ENCODE measurements at places on chromosomes 16 and 17. TPM values are rescaled to one million over a fixed set of nuclear protein-coding genes. Genes with fewer than 3 reads are reported as not detected.

DNA sequence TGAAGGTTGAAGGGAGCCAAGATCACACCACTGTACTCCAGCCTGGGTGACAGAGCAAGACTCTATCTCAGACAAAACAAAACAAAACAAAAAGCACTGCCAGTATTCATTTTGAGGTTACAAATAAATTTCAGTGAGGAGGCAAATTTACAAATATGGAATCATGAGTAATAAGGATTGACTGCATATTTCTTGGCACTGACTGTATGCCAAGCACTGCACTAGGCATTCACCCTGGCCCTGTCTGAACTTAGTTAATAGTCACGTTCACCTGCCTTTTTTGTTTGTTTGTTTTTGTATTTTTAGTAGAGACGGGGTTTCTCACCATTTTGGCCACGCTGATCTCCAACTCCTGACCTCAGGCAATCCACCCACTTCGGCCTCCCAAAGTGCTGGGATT is 5.1 kb downstream of the LDAF1 start:
- DNase-seq: no peak

GRCh38 chr17:79947351-79948031 is 88.2 kb downstream of the TBC1D16 start:
- DNase-seq: no peak

- DNase-seq: no peak
These were observed 45.6 kb downstream of the TMC6 start for GRCh38 chr17:78082988-78083387.

DNA sequence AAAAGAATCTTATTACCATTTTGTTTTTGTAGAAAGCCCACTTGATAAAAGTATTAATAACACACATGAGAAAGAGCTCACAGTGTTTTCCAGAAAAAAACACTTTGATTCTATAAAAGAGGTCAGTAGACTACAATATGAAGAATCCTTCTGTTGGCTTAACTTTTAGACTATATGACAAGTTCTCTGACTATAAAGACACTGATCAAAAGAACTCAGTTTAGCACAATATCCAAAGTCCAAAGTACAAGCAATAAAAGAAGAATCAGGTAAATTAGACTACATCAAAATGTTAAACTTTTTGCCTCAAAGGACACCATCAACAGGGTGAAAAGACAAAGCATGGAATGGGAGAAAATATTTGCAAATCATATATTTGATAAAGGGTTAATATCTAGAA is 11.2 kb upstream of the SMG1 start:
- DNase-seq: no peak

GRCh38 chr16:19085679-19086200 is 18.3 kb downstream of the COQ7 start:
- DNase-seq: no peak

DNA sequence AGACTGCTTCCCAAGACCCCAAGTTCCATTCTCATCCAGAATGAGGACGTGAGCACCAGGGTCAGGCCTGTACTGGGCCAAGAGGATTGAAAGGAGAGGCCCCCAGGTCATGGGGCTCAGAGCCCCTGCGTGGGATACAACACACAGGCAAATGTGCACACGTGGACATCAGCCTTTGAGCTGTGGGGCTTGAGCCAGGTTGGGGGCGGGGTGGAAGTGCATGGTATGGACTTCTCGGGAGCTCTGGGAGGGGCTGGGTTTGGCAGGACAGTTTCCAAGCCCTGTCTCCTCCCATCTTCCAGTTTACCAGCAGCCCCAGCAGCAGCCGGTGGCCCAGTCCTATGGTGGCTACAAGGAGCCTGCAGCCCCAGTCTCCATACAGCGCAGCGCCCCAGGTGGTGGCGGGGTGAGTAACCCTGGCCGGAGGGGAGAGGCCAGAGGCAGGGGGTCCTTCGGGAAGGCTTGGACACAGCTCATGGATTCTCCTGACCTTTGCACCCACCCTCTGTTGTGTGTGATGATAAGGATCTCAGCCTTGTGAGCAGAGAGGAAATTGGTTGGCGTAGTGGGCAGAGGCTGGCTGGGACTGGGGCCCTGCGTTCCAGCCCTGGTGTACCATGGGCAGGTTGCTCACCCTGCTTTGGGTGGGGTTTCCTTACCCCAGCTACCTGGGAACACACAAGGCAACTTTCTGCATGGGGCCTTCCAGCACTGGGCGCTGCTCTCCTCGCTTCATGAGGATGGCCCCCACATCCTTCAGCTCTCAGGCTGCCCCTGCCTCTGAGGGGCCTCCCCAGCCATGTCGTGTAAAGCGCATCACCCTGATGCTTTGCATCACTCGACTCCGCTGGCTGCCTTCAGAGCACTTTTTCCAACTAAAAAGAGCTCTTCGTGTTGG is 10.4 kb upstream of the LASP1NB start:
- no peak for DNase-seq

The KRT14 gene
- not detected for total RNA-seq

GRCh38 chr17:68498479-68499326 is 13.5 kb upstream of the PRKAR1A start:
- DNase-seq: no peak

GRCh38 chr17:17739388-17740066 is 58.3 kb downstream of the RAI1 start:
- DNase-seq: peak; percentile 76

- DNase-seq: no peak
These were observed 29.5 kb upstream of the CFAP20 start for GRCh38 chr16:58158725-58159124.

GRCh38 chr16:89084814-89085612 is 8.6 kb upstream of the ACSF3 start:
- no peak for DNase-seq

The EME1 gene
- 24.1 TPM for total RNA-seq

DNA sequence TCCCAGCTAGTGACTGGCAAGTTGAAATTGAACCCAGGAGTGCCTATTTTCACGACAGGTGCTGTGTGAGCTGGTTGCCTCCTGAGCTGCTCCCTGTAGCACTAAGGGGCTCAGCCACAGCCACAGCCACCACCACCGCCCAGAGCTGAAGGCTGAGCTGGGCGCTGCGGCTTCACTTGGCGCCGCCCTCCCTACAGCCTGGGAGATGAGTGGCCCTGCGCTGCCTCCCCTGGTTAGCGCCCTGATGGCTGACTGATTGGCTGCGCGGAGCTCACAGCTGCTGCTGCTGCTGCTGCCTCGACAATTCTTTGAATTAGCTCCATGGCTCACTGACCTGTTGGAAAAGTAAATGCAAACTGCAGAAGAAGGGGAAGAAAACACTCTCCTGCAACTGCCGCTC is 91.8 kb upstream of the TMEM132E start:
- no peak for DNase-seq

The CDH3 gene
- total RNA-seq: 4.9 TPM

DNA sequence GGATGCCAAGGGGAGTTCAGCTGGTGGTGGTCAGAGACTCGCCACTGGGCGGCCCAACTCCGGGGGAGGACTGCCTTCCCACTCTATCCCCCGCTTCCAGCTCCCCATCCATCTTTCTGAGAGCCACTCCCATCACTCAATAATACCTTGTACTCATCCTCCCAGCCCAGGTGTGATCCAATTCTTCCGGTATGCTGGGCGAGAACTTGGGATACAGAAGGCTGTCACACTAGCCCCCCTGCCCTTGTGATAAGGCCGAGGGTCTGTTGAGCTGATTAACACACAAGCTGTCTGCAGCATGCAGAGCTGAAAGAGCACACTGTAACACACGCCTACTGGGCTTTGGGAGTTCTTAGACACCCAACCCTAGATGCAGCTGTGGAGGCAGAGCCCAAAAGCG is 460.4 kb upstream of the EEF2KMT start:
- DNase-seq: no peak

- no peak for DNase-seq
These were observed 2.5 kb upstream of the AKAP10 start for GRCh38 chr17:19979917-19980770.

The SERPINF2 gene
- not detected for total RNA-seq

GRCh38 chr17:64336760-64337413 is 53.8 kb downstream of the PECAM1 start:
- DNase-seq: no peak

- no peak for DNase-seq
These were observed 24.1 kb upstream of the DYNLL2 start for GRCh38 chr17:58059141-58059540.

- DNase-seq: no peak
These were observed 1.4 kb downstream of the YPEL3 start for GRCh38 chr16:30094541-30095165.

GRCh38 chr16:1942047-1942809 is 771 bp downstream of the MSRB1 start:
- DNase-seq: no peak

The SLFN14 gene
- total RNA-seq: not detected

DNA sequence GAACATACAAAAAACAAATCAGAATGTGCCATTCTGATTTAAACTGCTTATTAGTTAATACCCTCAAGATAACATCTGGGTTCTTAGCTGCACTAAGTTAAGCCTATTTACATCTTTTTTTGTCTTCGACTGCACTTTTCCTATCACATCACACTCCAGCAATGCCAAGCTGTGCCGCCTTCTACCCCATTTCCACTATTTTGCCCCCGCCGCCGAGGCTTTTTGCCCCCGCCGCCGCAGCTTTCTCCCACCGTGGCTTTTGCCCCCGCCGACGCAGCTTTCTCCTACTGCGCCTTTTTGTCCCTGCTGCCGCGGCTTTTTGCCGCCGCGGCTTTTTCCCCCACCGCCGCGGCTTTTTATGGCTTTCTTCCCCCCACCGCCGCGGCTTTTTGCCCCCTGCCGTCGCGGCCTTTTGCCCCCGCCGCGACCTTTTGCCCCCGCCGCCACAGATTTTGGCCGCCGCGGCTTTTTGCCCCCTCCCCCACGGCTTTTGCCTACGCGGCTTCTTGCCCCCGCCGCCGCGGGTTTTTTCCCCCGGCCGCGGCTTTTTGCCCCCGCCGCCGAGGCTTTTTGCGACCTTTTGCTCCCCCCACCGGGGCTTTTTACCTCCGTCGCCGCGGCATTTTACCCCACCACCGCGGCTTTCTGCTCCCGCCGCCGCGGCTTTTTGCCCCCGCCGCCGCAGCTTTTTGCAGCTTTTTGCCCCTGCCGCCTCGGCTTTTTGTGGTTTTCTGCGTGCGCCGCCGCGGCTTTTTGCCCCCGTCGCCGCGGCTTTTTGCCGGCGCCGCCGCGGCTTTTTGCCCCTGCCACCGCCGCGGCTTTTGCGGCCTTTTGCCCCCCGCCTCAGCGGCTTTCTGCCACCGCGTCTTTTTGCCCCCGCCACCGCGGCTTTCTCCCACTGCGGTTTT is 331.4 kb upstream of the WSB1 start:
- no peak for DNase-seq

GRCh38 chr17:57589151-57590034 is 155.7 kb downstream of the CCDC182 start:
- DNase-seq: no peak

The TNS4 gene
- total RNA-seq: not detected

The C16orf96 gene
- not detected for total RNA-seq

DNA sequence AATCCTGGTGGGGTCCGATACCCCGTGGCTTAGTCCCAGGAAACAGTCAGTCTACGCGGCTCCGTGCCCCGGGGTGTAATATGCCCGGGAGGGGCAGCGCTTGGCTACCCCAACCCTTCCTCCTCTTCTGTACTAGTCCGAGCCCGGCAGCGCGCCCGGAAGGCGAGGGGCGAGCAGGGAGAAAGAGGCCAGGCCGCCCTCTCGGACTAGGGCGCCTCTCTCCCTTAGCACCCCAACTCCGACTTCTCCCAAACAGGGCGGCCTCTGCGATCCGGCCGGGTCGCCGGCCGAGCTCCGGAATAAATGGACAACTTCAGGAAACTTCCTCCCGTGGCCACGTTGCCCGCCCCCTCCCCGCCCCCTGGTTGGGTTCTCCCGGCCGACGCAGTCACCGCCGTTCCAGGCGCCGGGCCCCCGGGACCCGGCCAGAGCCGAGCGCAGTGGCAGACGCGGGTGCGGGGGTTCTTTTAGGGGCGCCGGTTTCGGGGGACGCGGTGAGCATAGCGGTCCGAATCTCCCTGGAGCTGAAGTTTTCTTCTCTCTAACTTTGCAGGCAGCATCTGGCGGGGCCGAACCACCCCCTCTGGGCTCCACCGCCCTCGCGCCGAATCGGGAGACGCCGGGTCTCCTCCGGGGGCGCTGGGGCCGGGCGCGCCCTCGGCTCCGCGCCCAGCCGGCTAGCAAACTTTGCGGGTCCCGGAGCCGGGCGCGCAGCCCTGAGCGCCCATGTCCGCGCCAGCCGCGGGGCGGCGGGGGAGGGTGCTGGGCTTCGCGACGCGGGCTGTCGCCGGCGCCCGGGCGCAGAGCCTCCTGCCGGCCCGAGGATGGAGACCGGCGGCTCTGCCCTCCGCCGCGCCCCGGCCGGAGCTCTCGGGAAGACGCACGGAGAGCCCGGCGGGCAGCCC is at the start of gene SDK2:
Gene SDK2, minus strand, starts transcription at position 301 of the 905 bp plus-strand sequence. CDS start 357 bp downstream, outside the sequence.
- no peak for DNase-seq

The KRT16 gene
- total RNA-seq: not detected

The CNTNAP4 gene
- not detected for total RNA-seq

- DNase-seq: no peak
These were observed 240 bp downstream of the WBP2 start for GRCh38 chr17:75854881-75855309.

DNA sequence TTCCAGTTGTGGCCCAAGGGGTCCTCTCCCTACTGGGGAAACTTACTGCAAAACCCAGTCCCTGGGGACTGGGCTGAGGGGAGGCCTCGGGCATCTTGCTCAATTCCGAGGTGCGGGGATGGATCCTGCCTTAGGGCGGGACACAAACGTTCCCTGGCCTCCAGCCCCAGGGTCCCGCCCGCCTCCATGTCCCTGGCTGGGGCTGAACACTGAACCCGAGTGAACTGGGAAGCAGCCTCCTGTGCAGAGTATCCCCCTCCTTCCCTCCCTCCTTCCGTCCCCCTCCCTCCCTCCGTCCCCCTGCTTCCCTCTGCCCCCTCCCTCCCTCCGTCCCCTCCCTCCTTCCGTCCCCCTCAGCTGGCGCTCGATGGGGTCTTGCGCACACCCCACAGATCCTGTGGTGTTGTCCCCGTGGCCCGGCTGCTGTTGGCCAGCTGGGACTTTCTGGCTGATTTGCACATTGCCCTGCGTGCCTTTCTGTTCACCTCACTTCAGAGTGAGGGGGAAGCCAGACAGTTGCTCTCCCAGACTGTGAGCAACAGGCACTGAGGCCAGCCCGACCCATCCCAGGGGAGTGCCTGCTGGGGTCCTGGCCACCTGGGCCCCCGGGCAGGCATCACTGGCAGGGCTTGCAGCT is 5.5 kb downstream of the TRAF7 start:
- DNase-seq: no peak

DNA sequence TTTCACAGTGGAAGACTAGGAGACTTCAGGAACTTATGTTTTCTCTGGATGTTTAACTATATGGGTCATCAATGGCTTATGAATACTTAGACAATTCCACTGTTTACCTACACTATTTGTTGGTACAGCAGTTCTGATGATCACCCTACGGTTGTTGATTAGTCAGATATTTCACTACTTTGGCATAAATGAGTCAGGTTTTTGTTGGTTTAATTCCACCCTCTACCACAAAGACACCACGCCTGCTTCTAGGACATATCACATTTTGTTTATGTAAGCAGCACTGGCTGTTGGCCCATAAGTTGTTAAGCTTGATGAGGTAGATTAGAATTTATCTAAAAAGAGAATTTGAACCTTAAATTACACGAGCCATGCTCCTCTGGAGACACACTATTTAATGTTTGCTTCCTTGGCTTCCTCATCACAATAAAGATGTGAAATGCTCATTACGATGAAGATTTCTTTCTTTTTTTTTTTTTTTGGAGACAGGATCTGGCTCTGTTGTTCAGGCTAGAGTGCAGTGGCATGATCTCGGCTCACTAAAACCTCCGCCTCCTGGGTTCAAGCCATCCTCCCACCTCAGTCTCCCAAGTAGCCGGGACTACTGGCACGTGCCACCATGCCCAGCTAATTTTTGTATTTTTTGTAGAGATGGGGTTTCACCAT is 4.3 kb downstream of the GDE1 start:
- DNase-seq: peak; percentile 50
